ENCODE measurements at places on chromosomes 7 and 10.

DNA sequence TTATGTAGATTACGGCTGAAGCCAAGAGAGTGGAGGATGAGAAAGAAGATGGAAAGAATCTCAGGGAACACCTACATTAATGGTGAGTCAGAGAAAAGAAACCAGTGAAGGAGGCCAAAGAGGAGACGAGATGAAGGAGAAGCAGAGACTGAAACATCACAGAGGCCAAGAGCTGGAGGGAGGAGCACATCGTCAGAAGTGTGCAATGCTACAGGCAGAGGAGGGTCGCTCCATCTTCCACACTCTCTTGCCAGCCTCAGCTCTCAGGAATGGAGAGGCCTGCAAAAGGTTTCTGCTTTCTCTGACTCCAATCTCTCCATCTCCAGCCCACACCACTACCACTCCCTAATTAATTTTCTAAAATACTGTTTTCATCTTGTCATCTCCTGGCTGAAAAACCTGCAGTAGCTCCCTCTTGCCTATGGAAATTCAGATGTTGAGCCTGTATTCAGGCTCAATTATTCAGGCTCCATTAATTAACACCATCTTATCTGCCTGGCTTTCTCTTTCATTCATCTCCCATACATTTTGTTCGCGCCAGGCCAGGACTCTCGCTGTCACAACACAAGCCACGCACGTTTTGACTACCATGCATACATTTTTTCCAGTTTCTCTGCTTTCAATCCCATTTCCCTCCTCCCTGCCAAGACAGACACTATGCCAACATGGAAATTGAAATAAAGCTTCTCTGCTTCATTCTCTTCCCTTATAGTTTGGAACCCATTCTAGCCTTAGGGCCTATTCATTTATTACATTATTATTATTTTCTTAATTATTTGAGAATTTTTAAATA, 165.8 kb downstream of the INHBA start:
- no peak for DNase-seq

DNA sequence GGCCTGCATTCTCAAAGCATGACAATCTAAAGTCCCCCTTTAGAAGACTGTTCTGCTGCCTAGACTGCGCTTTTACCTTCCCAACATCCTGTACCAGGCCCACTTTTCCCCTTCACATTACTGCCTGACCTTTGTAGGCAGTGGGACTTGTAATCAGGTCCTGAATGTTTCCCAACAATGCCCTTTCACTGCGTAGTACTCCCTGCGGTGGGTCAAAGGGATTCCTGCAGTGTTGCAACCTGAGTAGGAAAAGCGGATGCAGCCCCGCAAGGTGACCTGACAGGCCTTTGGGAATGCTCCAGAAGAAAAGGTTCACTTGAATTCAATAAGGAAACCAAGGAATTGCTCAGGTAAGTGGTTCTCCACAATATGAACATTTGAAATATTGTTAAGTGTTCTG, 4.9 kb upstream of the TCAF1 start:
- DNase-seq, result no peak

- no peak for DNase-seq
Measured at GRCh38 chr10:78597796-78598555, 470.8 kb upstream of the ZMIZ1 start.

GRCh38 chr7:119482209-119482608, 790.8 kb upstream of the KCND2 start:
- DNase-seq, result no peak

DNA sequence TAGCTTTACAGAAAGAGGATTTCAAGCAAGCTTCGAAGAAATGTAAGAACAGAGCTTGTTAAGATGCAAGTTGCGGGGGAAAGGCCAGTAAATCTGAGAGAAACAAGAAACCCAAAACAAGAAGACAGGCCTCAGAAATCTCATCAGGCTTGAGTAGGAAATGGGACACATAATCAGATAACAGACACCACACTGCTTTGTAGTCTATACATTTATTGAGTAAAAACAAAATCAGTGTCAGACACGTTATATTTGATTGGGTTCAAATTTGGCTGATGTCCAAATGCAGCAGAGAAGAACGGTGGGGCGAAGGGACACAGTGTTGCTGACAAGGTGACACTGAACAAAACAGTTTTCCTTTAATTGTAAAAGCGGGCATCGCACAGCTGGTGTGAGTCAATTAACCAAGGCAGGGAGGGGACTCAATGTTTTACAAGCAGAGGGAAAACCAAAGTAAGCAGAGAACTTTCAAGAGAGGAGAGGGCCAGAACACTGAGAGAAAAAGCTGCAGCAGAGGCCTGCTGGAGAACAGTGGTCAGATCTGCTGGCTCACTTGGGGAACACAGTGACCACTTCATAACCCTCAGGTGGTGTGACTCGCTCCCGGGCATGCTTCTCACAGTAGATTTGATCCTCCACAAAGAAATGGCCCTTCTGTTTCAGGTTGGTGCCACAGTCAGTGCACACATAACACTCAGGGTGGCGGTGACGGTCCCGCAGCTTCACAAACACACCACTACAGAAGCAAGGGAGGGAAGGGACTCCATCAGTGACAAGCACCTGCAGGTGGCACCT, 43.5 kb downstream of the ACSM6 start:
- DNase-seq, result no peak

GRCh38 chr10:112658900-112659638, 212.1 kb downstream of the VTI1A start:
- no peak for DNase-seq

GRCh38 chr10:113543107-113543955, 9.5 kb upstream of the HABP2 start:
- no peak for DNase-seq

DNA sequence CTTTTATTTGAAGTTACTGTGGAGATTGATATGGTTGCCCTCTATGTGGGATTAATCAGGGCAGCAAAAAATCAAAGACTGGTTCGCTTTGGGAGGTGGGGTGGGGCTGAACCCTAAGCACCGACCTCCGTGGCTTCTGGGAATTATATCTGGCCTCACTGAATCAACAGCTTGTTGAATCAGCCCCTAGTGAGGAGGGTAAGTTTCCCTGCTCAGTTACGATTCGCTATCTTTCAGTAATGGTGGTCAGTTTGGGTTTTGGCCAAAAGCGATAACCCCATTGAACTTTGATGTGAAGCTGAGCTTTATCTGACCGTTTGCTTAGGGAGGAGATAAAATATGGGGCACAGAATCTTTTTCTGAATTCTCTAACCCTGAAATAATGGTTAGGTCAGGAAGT, 16.6 kb upstream of the ARPC1A start:
- DNase-seq, result no peak

GRCh38 chr7:134811765-134812164, 32.3 kb downstream of the CALD1 start:
- DNase-seq, result no peak

GRCh38 chr7:50428911-50429310, 21.2 kb downstream of the FIGNL1 start:
- DNase-seq, result no peak

DNA sequence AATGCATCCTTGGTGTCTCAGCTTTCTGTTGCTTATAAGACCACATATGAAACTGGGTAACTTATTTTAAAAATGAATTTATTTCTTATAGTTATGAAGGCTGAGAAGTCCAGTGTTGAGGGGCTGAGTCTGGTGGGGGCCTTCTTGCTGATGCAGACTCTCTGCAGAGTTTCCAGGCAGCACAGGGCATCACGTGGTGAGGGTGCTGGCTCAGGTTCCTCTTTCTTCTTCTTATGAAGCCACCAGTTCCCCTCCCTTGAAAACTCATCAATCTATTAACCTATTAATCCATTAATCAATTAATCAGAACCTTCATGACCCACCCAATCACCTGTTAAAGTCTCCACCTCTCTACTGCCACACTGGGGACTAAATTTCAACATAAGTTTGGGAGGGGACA, 595.6 kb upstream of the NRP1 start:
- no peak for DNase-seq

DNA sequence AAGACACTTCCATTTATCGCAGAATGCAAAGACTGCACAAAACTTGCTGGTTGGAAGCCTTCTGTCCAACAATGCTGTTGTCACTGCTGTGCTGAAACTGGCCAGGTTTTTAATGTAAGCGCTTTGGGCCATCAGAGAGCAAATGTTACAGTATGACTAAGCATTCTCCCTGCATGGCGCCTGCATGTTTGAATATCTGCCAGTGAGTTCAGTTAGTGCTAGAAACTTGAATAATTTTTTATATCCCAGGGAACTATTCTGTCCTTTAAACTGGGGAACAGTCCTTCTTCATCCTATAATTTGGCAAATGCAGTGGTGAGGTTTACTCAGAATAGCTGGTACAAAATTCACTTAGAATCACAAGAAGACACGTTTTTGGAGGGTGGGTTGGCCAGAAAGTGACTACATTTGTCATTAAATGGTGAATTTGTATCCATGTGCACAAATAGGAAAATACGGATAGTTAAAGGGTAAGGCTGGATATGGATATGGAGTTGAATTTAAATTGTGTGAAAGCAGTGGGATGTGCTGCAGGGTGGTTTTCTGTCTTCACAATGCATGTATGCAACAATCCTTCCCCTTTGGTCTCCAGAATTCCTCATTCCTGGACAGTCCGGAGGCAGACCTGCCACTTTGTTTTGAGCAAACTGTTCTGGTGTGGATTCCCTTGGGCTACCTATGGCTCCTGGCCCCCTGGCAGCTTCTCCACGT, 1.7 kb downstream of the ABCC2 start:
- DNase-seq, result no peak

Data from mesothelial cell of epicardium (in vitro differentiated cells).